ENCODE measurements at places on chromosomes 4 and X.

DNA sequence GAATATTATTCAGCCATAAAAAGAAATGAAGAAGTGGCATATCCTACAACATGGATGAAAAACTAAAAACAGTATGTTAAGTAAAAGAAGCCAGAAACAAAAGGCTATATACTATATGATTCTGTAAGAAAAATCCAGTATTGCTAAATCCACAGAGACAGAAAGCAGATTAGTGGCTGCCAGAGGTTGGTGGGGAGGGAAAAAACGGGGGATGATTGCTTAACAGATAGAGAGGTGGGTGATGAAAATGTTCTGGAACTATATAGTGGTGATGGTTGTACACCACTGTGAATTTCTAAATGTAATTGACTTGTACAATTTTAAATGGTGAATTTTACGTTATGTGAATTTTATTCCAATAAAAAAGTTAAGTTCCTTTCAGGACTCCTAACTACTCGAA, 157.6 kb upstream of the SH3RF1 start:
- DNase-seq, result no peak

DNA sequence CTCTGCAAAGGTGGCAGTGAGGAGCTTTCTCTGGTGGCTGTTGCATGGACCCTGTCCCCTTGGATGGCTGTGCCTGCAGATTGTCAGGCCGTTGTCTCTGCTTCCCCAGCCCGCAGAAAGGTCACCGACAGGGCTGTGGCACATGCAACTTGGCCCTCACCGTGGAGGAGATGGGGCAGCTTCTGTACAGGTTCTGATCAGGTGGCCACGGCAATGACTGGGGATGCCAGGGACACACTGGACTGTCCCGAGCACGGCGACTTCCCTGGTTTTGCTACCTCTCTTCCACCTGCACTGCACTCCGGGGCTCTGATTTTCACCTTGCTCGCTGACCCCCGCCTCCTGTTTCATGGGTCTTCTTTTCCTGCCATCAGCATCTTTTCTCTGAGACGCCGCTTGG, 43.5 kb downstream of the DCTD start:
- no peak for DNase-seq

DNA sequence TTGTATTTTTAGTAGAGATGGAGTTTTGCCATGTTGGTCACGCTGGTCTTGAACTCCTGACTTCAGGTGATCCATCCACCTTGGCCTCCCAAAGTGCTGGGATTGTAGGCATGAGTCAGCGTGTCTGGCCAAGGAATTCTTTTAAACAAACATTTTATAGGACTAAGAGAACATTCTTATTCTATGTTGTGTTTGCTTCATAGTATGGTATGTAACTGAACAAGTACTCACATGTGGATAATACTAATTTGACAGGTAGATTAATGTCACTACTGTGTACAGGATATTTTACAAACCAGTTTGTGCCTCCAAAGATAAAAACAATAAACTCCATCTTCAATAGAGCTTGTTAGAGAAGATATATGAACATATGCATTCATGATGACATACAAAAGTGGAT, 1353.4 kb downstream of the PCDH7 start:
- DNase-seq, result no peak

DNA sequence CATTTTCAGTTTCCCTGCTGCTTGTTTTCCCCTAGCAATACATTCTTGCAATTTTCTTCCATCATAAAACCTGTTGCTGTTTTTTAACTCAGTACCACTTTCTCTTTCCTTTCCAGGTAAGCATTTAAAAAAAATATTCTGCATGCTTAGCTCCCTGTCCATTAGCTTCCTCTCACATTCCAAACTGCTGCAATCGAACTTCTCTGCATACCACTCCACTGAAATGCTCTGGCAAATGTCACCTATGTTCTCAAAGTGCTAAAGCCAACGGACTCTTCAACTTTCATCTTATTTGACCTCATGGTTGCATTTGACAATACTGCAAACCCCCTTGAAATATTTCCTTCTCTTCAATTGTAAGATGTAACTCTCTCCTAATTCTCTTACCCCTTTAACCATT, 192.7 kb downstream of the ANAPC10 start:
- DNase-seq, result no peak

DNA sequence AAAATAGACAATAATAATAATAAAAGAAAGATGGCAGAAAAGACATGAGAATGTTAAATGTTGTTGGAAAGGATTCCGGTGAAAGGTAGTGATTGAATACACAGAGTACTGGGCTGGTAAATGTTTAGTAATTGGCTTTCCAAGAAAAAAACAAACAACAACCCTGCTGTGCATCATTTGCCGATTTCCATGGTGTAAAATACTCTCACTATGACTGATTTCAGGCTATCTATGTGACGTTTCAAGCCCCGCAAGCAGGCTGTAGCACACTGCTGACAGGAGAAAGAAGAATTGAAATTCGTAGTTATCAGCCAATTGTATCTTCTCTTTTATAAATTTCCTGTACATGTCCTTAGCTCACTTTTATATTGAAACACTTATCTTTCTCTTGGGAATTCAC, 13.6 kb upstream of the SEPTIN6 start:
- DNase-seq, result no peak

DNA sequence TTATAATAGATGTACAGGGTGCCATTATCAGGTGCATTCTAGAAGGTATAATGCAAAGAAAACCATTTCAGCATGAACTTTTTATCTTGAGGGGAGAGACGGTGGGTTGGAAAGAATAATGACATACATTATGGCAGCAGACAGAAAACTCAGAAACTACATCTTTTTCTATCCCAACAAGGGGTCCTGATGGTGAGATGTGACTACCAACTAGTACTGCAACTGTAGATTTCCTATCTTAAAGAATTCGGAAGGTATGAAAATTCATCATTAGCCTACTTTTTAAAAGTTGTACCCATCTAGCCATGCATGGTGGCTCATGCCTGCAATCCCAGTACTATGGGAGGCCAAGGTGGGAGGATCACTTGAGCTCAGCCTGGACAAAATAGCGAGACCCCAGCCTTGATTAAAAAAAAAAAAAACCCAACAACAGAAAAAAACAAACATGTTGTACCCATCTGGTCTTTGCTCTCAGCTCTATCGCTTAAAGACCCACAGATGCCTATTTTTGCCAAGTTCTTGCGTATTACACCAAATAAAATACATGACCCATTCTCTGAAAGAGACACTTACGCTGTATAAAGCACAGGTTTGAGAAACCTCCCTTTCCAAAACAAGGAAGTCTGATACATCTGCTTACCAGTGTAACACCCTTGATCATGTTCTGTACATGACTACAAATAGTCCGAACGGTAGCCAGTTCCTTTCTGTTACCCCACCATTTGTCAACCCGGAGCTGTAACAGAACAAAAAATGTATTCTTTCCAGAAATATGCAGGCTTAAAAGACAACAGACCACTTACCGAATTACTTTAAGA, 1.6 kb downstream of the RPL9 start:
- no peak for DNase-seq

DNA sequence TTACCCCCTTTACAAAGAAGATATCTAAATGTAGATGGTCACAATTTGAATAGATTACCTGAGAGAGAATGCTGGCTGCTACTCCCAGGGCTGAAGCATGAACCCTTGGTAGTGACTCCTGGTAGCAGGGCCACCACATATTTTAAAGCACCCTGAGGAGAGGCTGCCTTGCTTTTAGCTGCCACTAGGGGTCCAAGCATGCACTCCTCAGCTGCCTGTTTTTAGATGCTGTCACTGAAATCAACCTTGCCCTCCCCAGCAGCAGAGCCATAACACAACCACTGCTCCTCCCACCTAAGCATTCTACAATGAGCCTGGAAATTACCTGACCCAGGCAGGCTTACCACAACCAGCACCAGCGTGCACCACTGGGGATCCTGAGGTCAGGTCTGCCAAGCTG, 850.9 kb downstream of the FAM133A start:
- no peak for DNase-seq

DNA sequence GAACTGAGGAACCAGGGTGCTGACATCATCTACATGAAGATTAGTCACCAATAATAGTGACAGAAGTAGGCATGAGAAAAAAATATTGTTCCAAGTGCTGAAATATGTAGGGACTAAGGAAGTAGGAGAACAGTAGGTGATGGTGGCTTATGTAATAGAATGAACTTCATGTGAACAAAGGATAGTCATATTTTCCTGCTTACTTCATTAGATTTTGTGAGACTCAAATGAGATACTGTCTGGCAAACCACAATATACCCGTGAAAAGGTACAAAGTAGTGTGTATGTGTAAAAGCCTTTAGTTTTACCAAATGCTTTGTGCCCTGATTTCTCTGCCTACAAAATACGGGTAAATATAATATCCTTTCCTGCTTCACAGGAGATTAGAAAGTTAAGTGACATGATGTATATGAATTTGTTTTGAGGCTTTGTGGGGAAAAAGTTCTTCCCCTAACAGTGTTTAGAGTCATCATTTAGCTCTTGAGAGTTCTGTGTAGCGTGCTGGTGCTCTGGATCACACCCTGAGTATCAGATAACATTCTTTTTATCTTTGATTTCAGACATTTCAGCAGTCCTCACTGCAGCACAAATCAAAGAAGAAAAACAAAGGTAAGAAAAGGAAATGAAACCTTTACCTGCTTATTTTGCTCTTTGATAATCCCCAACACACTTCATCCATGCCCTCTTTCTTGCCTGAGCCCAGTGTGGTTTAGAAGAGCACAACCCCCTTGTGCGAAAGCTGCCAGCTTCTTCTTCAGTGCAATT, 67.9 kb downstream of the KLHL34 start:
- peak; percentile 4 for DNase-seq

- DNase-seq, result no peak
Observed at GRCh38 chr4:73705056-73705432, 35.3 kb upstream of the CXCL8 start.

DNA sequence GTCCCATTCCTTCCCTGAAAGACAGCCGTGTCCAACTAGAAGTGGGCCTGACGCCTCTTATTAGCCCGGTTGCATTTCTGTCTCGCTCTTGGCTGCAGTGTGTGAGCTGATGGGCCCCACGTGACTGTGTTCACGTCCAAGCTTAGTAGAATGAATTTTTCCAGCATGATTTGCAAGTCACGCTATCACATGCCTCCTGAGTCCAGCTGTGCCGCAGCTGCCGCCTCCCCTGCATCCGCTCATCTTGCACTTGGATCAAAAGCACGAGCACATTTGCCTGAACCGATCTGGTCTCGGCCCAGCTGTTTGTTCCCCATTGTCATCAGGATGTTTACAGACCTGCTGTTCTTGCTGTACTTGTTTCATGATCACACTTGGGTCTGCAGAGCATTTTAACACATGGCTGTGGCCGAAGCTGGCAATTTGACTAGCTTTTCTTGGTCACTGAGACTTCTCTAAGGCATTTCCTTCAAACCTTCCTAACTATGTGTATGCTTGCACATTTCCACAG, 126.5 kb downstream of the KIT start:
- DNase-seq, result no peak

DNA sequence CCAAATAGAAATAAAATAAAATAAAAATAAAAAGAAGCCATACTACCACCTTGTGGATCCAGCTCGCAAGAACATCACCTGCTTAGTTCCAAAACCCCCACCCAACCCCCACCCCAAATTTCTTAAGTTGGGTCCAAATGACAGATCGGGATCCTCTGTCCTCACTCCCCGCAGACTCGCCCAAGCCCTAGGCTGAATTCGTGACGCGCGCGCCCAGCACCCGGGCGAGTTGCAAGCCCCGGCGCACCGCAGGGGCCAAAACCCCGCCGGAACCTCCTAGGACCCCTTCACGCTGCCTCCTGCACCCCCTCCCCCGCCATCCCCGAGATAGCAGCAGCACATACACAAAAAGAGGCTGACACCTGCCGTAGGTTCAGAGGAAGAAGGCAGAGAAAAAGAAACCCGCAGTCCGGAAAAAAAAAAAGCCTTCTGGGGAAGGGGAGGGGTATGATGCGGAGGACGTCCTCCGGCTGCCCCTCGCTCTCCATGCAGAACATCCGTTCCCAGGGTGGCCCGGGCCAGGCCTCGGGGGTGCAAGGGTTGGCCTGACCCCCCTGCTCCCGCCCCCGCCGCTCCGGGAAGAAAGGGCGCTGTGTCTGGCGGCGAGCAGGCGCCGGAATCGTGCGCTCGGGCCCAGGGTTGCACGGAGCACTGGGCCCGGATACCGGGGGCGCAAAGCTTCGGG, 2.6 kb downstream of the NLGN4X start:
- no peak for DNase-seq

DNA sequence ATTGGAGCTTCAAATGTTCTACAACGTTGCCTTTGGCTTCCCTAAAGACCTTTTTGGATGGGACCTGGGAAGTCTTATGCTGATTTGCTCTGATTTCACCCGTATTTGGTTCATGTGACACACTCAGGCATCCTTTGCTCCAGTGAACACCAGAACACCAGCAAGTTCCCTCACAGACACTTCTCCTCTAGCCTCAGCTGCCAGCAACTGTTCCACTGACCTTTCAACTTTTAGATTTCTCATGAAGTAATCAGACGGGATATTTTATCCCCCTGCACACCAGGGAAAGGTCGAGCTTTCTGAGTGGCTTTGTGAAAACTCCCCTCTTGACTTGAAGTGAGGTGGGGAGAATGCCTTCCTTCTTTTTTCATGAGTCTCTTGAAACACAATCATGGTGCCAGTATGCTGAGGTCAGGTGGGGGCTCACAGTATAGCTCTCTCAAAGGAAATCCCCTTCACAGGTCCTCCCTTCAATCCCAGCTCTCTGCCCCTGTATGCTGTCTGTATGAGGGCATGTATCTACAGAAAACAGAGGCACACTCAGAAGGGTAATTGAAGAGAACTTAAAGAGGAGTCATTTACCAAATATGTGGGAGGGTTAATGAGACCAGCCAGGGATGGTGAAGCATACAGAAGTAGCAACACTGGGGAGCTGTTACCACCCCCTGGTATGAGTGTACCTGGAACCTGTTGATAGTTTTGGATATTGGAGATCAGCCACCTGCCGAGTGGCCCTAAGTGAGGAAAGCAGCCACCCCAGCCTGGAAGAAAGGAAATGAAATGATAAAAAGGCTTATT, 62.7 kb downstream of the FGFBP1 start:
- no peak for DNase-seq
